ENCODE measurements at places on chromosomes 7 and 10.
A peak's percentile ranks its signal among the peaks of the same experiment; 100 is the strongest.

GRCh38 chr7:123916240-123916724 lies 8.8 kb upstream of the SPAM1 start:
- no peak for DNase-seq

GRCh38 chr10:17081431-17081830 lies 48.2 kb downstream of the CUBN start:
- no peak for DNase-seq

DNA sequence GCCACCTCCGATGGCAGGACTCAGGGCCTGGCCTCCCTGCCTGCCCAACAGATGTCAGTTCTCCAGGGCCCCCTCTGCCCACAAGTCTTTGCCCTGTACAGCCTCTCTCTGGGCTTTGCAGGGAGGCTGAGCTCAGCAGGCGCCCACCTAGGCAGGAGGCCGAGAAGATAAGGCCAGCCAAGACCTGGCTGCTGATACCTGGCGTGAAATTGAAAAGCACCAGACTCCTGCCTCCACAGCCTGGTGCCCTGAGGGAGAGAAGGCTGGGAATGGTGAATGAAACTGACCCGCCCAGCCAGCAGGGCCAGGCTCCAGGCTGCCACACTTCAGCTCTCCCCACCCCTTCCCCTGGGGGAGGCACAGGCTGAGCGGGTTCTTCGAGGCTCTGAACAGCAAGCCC lies 145.8 kb downstream of the CDH23 start:
- DNase-seq, result no peak

DNA sequence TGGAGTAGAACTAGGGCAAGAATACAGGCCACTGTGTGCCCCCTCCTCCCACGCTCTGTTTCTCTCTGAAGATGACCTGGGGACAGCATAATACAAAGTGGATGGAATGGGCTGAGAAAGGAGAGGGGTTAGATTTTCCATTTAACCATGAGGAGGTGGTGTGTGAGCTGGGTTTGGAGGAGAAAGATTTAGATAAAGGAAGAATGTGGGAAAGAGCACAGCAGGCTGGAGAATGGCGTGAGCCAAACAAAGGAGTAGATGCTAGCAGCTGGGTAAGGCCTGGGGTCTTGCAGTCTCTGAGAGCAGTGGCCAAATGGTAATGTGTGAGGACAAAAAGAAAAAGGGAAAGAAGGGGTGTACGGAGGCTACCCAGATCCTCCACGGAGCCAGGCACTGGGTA lies 8.6 kb downstream of the PNLIPRP2 start:
- DNase-seq, result no peak

DNA sequence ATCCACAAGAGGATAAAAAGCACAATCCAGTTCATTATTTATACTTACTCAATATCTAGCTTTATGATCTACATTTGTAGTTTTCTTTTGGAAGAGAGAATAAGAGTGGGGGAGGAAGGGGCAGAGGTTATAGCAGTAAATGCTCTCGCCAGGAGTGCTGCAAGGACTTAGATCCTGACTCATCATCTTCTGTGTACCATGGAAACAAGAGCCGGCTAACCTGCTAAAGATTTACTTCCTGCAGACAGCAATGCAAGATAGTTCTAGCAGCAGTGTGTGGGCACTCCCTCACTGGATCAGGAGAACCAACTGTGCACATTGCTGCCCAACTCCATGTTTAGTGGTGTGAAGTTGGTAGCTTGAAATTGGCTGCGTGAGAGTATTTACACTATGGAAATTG lies 47.7 kb upstream of the TRIL start:
- no peak for DNase-seq

GRCh38 chr10:112852306-112852705 lies 97.7 kb upstream of the TCF7L2 start:
- no peak for DNase-seq

GRCh38 chr10:58970160-58970915 lies 206.1 kb upstream of the PHYHIPL start:
- DNase-seq, result no peak

GRCh38 chr10:11446864-11447263 lies 164.6 kb downstream of the USP6NL start:
- no peak for DNase-seq

DNA sequence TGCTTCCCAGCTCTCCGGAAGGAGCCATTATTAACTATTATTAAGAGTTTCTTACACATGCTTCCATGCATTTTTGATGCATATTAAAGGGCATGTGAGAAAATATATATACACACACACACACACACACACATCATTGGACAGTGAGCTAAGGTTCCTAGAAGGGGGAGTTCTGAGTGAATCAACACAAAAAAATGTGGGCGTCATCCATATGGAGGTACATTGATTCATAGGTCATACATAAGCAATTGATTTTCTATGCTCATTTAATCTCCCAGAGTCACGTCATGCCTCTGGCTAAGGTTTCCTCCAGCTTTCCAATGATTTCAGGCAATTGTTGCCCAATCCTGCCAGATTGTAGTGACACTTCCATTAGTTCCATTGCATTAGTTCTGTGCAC lies 269.4 kb downstream of the DNAJB9 start:
- DNase-seq, result no peak

DNA sequence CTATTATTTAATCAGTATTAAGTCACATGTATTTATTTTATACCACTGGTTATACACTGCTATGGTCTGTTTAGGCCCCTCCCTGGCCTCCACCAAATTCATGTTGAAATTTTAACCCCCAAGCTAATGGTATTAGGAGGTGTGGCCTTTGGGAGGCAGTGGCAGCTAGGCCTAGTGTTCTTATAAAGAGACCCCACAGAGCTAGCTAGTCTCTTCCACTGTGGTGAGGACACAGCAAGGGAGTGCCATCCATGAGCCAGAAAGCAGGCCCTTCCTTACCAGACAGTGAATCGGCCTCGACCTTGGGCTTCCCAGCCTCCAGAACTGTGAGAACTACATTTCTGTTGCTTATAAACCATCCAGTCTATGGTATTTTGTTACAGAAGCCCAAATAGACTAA lies 28.7 kb downstream of the RBM48 start:
- no peak for DNase-seq

DNA sequence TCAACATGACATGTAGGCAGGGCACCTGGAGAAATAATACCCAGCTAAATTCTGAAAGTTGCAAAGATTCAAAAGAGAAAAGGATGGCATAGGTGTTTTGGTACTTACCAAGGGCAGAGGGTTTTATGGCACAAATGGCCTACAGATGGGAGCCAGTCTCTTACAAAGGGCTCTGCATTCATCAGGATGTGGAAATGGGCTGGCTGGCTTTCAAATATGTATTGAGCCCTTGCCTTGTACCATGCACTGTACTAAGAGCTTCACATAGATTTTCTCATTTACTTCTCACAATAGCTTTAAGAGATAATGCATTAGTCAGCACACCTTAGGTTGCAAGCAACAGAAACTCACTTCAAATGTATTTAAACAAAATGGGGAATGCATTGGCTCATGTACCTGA lies 327.1 kb downstream of the BICC1 start:
- no peak for DNase-seq

GRCh38 chr7:116706668-116707126 lies 34.7 kb downstream of the MET start:
- no peak for DNase-seq

GRCh38 chr7:33885290-33886148 lies 19.8 kb upstream of the BMPER start:
- no peak for DNase-seq

DNA sequence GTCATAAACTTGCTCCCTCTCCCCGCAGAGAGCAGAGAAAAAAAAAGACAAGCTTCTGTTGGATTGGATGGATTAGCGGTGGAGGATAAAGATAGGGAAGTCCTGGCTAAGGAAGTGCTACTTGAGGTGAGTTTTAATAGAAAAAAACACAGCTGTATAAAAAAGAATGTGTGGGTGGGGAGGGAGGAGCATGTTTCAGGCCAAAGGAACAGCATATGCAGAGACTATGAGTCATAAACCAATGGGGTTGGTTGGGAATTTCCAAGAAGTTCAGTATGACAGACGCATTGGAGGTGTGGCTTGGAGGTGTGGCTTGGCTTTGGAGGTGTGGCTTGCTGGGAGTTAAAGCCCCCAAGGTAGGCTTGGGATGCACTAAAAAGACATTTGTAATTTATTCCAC lies 103.0 kb upstream of the LSM8 start:
- peak; percentile 1 for DNase-seq

DNA sequence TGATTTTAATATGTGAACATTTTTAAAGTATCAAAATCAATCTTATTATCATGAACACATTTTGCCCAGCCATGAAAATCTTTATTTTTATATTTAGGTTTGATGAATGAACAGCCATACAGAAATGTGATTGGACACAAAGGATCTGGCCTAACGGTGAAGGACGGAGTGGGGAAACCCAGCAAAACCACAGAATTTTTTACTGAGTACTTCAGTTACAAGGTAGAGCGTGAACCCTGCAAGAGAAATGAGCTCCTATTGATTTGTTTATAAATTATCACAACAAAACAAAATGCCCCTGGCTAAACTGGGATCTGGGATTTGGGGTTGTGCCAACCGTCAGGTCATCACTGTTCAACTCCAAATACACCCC lies 118.8 kb downstream of the JAZF1 start:
- no peak for DNase-seq

GRCh38 chr10:49552277-49552676 lies 13.4 kb upstream of the ERCC6 start:
- DNase-seq, result no peak

GRCh38 chr10:101690461-101690860 lies 4.5 kb downstream of the FBXW4 start:
- DNase-seq, result no peak

DNA sequence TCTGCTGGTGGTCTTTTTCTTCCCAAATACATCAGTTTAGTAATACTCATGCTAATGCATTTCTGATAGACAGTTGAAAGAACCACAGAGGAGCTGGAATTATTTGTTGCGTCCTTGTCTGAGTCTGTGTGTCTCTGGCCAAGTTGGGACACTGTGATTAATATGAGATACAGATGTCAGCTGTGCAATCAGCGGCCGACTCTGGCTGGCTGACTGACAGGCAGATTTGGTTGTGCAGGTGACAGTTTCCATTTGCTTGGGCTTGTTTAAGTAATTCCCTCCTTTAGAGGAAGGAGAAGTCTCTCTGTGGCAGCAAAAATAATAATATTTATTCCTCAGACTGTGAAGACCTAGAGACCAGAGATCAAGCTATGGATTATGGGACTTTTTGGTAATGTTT lies 176.2 kb upstream of the CHRM2 start:
- no peak for DNase-seq

- DNase-seq, result no peak
These were observed 493.9 kb downstream of the HTR7 start for GRCh38 chr10:90363799-90364483.

DNA sequence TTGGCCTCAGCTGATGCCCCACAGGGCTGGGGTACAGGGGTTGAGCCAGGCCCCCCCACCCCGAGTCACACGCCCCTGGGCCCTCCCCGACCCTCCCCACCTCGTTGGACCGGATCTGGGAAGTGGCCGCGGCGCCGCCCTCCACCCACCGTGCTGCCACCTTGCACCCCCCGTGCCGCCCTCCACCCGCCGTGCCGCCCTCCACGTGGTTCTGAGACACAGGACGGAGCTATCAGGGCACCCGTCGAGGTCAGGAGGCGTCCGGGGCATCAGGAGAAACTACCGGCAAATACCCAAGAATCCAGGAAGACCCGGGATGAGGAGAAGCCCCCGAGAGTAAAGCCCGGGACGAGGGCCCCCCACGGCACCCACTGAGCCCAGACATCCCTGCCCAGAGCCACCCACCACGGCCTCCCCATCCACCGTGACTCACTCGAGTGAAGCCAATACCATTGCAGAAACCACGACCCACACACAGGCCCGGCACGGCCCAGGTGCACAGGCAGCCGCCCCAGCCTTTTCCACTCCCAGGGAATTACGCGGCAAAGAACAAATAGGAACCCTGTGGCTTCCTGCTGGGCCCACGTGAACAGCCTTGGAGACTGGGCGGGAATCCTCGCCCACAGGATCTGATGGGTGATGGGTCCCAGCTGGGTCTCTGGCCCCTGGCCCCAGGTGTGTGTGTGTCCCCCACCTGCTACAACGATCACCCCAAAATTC lies 34.0 kb downstream of the ADAP1 start:
- DNase-seq, result no peak

- DNase-seq, result no peak
These were observed 32.6 kb downstream of the GBX1 start for GRCh38 chr7:151134743-151135524.

DNA sequence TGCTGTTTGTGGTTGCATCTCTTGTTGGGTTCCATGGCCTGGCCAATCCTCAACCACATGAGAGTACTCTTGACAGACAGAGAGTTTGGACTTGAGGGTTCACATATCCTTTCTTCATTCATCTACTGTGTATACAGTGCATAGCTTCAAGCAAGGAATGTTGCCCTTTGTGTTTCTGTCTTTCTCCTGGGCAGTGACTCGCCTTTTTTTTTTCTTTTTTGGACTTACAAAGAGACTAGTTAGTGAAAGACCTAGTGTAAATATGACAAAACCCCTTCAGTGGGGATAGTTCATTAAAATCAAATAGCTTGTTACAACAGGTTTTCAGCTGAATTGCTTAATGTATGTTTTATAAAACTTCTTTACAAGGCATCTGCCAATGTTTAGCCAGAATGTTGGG lies 290.2 kb downstream of the FGFR2 start:
- no peak for DNase-seq

GRCh38 chr7:78280276-78280675 lies 481.7 kb downstream of the PHTF2 start:
- no peak for DNase-seq

- no peak for DNase-seq
These were observed 255.9 kb upstream of the GLI3 start for GRCh38 chr7:42492920-42493319.

GRCh38 chr10:11043446-11044127 lies 25.9 kb downstream of the CELF2 start:
- no peak for DNase-seq
